ENCODE measurements at places on chromosomes 12 and 14.

GRCh38 chr14:24172871-24173281 lies 996 bp downstream of the REC8 start:
- no peak for DNase-seq

DNA sequence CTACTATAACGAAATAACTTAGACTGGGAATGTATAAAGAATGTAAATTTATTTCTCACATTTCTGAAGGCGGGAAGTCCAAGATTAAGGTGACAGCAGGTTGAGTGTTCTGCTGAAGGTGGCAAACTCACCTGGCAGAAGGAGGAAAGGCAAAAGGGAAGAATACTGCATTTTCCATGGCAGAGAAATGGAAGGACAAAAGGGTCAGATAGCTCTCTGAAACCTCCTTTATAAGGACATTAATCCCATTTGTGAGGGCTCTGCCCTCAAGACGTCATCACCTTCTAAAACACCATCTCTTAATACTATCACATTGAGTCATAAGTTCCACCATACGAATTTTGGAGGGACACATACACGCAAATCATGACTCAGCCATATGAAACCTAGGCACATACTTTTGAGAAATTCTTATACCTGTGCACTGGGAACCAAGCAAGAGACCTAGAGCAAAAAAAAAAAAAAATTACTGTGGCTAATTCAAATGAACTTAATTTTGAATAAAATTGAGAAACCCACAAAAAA lies 1669.3 kb upstream of the FLRT2 start:
- no peak for DNase-seq

DNA sequence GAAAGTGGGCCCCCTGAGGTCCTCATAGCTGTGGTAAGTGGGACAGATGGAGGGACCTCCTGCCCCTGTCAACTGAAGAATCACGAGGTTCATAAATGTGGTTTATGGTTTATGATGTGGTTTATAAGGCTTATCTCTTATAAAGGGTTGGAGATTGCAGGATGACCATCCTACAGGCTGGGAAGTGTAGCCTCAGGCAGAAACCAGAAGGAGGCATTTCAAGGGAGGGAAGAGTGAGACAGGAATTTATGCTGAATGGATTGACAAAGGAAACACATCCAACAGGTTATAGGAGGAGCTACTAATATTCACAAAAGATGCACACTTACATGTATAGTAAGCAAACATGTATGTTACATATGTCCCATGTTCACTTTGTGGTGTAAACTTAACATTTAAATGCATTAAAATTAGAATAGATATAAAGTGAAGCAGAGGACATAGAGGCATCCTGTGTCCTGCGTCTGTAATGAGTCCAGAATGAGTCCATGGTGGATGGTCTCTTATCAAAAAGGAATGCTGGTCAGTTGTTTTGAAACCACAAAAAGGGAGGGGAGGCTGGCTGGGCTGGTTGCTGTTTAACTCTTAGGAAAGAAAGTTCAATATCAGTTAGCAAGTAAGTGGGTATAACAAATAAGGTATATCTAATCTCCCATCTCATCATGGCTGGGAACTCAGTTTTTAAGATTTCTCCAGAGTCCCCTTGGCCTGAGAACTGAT lies 149.0 kb upstream of the RMST start:
- no peak for DNase-seq

DNA sequence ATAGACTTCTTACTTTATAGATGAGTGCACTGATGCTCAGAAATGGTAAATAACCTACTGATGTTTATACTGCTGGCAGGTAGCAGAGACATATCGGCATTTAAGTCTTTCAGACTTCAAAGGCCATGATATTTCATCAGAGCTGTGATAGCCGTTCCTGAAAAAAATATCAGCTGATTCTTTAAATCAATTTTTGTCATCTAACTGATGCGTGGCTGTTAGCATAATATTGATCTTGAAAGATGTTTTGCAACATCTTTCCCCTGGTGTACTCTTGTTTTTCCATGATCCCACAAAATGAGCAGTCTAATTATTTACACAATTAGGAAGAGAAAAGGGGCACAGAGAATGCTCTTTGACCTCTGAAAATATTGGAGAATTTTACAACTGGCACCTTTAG lies 1.6 kb upstream of the SLCO1B1 start:
- DNase-seq: no peak

All from activated effector memory CD4-positive, alpha-beta T cell treated with Interleukin-2 at 50 U/mL for 16 hours (primary cell).